ENCODE measurements at places on chromosomes 3 and 15.

DNA sequence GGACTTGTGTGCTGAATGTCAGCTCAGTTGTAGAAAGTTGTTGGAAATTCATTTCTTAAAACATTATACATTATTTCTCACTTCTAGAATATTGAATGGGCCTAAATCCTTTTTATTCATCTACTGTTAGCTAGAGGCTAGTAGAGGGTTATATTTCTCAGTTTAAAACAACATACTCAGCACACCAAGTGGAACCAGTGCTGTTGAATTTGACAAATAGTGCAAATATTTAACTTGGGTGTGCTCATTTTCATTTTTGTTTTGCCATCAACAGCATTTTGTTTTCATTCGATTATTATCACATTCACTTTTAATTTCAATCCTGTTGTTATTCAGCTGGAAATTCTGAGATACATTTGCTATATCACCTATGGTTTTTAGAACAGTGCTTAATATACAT lies 269.4 kb upstream of the PEX5L start:
- no peak for DNase-seq

- no peak for DNase-seq
These were observed 25.5 kb downstream of the B3GNT5 start for GRCh38 chr3:183278479-183279088.

- no peak for DNase-seq
These were observed 30.7 kb downstream of the LMCD1 start for GRCh38 chr3:8532251-8532871.

GRCh38 chr3:35408882-35409281 lies 230.4 kb upstream of the ARPP21 start:
- no peak for DNase-seq

DNA sequence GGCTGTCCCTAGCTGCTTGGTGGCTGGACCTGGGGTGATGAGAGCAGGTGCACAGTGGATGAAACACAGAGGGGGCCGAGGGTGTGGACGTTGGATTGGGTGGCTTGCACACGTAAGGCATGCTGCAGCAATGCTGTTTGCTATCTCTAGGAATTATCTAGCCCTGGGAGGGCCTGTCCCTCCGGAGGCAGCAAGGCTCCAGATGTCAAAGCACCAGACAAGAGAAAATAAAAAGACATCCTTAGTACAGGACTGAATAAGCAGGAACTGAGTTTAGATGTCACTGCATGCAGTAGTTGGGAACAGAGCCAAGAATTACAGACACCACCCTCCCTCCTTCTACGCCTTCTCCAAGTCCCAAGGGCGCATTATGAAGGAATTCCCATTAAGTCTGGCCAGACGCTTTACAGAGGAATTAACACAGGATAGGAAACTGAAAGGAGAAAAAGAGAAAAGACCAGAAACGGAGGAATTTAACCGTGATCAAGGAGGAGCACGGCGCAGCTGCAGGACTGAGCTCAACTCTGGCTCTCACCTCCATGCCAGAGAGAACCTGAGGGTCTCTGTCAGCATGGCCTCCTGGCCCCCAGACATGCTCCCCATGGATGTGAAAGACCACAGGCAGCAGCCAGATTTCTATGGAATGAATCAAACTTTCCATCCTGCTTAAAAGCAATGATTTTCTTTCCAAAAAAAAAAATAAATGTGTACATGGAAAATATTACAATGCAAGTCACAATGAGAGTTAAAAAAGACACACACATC lies 13.8 kb downstream of the ATP10A start:
- peak; percentile 33 for DNase-seq

- no peak for DNase-seq
These were observed 1207.6 kb downstream of the OTOL1 start for GRCh38 chr3:162704238-162704637.

DNA sequence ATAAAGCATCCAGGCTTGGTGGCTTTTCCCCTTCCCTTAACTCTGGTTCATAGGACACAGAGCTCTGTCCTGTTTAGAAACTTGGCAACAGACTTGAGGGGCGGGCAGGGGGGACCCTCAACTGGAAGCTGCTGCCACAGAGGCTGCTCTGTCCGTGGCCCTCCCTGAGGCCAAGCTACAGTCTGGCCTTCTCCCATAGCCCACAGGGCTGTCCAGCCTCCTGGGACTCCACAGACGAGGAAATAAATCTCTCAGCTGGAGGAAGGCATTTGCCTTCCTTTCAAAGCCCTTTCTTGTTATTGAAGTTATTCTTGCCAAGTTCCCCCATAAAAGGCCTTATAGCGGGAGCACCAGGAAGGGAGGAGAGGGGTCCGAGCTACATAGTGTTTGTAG lies 248.8 kb upstream of the TPM1 start:
- DNase-seq, result no peak

DNA sequence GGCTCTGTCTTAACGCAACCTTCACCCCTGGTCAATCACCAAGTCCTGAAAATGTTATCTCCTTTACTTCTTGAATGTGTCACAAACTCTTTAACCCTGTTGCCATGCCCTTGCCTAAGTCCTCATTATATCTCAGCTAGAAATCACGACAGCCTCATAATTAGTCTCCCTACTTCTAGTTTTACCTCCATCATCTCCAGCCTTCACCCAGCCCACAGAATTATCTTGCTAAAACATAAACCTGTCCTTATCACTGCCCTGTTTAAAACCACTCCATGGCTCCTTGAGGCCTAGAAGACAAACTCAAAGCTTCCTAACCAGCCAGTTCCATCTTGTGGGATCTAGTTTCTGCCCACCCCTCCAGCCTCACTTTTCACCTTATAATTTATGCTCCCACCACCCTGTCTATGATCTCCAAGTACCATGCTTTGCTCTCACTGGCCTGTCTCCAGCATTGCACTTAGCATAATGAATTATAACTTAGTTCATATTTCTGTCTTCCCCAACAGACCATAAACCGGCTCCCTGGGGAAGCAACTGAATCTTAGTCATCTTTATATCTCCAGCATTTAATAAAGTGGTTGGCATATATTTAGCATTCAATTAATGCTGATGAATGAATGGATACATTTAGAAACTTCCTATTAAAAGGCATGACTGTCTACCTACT lies 39.2 kb downstream of the GPR176 start:
- no peak for DNase-seq

DNA sequence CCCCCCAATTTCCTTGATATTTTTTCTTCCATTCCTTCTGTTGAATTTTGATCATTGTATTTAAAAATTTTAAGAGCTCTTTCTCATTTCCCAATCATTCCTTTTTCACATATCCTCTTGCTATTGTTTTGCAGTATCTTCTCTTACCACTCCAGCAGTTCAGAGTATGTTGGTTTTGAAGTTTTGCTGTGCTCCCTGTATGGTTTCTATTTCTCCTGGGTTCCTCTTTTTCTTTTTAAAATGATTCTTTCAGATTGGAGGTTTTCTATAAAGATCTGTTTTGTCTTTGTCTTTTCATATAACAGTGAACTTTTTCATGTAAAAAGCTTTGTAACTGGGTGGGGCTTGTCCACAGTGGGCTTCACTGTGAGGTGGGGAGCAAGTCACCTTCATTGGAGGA lies 12.8 kb downstream of the USP3 start:
- no peak for DNase-seq

GRCh38 chr3:114060906-114061655 lies 4.5 kb downstream of the QTRT2 start:
- no peak for DNase-seq

DNA sequence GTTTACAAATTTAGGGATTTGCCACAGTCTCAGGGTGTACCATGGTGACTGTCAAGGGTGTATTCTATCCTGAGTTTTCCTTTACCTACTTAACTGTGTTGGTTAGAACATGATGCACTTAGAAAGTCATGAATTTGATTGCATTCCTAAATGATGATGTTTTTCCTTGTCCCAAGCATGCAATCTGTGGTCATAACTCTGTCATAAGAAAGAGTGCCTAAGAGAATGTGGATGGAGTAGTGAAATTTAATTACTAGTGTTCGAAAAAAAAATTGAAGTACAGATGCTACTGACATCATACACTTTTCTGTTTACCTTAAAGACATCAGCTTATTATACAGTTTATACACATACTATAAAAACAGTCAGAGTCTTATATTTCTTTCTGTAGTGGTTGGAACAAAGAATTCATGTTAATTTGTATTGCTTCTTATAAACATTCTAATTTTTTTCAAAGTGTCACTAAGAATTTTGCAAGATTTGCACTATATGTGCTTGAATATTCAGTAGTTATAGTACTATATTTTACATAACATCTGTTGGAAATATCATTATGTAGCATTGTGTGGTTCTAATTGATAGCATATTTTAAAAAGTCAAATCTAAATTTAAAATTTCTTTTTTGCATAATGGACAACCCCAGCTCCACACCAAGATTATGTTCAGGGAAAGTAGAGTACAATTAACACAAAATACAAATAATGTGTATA lies 231.3 kb upstream of the KCNMB2 start:
- DNase-seq, result no peak

- DNase-seq, result no peak
These were observed 3.1 kb upstream of the CAMKV start for GRCh38 chr3:49872801-49873281.

GRCh38 chr3:117692416-117692995 lies 982.9 kb downstream of the TUSC7 start:
- DNase-seq, result no peak

DNA sequence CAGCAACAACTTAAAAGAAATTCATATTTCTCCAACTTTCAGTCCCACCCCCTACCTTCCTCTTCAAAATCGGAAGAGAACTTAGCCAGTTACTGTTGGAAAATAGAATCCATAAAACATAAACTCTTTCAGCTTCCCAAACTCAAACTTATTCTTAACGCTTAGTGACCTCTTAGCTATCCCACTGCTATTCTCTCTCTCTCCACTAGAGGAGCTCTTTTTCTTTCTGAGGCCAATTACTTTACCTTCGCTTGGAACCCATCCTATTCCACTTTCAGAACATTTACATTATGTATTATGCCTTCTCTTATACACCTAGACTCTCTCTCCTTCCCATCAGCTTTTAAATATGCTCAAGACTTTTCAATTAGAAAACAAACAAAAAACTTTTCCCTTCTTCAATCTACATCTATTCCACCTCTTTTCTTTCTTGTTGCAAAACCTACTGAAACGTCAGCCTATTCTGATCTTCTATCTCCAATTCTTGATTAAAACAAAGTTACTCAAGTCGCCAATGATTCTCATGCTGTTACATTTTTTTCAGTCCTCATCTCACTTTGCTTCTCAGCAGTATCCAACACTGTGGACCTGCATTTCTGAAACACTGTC lies 13.4 kb upstream of the GHSR start:
- DNase-seq, result no peak

DNA sequence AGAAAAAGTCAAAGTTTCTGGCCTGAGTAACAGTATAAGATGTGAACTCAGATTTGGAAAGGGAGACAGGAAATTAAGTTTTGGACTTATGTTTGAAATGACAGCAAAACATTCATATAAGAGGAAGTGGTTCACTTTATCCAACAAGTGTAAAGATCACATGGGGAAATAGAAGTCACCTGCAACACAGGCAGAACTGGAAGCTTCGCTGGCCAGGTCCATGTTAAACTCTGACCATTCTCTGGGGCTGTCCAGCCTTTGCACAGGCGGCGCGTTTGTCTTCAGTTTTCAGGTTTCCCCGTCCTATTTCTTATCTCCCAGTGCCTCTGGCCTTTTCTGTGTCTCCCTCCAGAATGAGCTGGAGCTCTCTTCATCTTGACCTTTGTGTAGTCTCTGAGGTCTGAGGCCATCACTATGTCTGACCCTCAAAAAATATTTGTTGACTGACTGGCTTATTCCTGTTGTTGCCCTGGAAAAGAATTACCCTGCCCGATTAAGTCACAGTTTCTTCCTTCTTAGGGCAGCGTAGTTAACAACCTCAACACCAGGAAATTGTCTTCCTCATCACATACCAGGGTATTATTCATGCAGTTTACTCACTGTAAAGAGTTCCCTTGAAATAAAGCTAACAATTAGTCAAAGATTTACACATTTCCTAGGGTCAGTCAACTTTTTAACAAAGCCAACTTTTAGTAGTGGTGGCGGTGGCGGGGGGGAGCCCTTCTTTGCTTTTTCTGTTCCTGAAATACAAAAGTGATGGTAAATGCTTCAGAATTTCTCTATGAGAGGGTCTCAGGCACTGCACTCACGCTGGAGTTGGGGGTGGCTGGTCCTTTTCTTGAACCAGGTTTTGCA lies 959 bp upstream of the RASA2 start:
- peak; percentile 25 for DNase-seq

DNA sequence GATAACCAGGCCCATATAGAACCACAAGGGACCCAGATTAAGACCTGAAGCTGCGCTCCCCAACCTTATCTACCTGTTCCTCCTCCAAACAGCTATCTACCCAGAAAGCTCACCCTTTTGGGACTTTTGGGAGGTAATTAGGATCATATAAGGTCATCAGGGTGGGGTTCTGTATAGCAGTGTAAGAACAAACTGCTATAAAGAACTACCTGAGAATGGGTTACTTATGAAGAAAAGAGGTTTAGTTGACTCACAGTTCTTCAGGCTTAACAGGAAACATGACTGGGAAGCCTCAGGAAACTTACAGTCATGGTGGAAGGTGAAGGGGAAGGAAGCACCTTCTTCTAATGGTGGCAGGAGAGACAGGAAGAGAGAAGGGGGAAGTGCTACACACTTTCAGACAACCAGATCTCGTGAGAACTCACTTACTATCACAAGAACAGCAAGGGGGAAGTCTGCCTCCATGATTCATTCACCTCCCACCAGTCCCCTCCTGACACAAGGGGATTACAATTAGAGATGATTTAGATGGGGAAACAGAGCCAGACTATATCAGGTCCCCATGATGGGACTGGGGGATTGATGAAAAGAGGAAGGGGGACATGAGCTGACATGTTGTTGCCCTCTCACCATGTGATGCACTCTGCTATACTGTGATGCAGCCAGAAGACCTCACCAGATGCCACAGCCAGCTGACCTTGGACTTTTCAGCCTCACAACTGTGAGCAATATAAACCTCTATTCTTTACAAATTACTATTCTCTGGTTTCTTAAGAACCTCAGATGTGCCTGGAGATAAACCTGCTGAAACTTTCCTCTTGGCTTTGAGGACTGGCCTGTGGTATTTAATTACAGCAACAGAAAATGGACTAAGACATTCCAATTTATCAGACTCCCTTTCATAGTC lies 15.3 kb upstream of the FMN1 start:
- no peak for DNase-seq

- no peak for DNase-seq
These were observed 22.3 kb downstream of the CFAP92 start for GRCh38 chr3:128971421-128972100.

GRCh38 chr3:195150181-195151118 lies 120.5 kb downstream of the XXYLT1 start:
- peak; percentile 6 for DNase-seq

- no peak for DNase-seq
These were observed 8.5 kb downstream of the ADAM10 start for GRCh38 chr15:58741032-58741431.
